Lung microvascular endothelial cell (primary cell): ENCODE measurements at places on chromosomes 5 and 9. TPM values are rescaled to one million over a fixed set of nuclear protein-coding genes. Genes with fewer than 3 reads are reported as not detected.

C9 gene
- total RNA-seq = under 0.01 TPM in 2 replicates

DNA sequence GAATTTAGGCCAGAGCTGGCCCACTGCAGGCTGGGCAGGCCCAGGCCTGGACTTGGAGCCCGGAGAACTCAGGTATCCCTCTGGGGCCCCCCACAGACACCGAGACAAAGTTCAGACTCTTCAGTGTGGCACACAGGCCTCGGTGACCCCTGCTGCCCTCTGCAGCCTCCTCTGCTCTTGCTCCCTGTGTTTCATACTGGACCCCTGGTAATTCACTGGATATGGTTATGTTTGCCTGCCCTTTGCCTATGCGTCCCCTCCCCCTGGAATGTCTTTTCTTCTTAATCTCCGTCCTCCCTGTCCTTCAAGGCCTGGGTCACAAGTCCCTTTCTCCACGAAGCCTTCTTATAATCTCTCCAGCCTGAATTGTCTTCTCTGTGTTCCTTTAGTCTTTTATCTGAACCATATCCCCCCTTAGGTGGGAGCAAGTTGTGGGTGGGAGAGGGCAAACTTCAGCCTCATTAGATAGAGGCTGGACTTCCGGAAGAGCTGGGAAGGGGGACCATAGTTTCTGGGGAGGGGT, 30.1 kb downstream of the GSN start:
- DNase-seq = no peak

RNF130 gene
- total RNA-seq = 16.8 and 37.7 TPM in 2 replicates

SPAG8 gene
- not detected in 2 replicates for total RNA-seq

DNA sequence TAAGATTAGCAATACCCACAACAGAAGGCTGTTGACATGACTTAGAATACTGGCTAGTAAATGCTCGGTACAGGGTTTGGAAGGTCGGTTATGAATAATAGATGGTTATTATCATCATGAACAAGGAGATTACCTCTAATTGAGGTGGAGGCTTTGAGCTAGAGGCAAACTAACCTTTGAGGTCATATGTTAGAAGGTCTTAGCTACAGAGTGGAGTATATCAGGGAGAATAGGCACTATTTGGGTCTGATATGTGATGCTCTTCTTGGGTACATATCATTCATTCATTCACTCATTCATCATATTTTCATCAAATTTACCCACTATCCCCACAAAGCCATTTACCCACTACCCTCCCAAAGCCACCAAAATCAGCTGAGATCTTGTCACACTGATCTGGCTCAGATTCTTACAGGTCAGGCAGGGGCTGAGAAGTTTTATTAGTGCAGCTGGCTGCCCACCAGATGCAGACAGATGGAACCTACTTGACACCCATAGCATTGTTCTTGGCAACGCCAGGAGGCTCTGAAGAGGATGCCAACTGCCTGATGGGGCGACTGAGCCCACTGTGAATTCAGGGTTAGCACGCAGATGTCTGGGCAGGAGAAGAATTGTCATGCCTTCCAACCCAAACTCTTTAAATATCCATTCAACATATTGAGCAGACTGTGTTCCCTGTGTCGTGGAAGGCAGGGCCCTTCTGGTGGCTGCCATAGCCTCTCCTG, 90.2 kb upstream of the SH3PXD2B start:
- DNase-seq = no peak

DNA sequence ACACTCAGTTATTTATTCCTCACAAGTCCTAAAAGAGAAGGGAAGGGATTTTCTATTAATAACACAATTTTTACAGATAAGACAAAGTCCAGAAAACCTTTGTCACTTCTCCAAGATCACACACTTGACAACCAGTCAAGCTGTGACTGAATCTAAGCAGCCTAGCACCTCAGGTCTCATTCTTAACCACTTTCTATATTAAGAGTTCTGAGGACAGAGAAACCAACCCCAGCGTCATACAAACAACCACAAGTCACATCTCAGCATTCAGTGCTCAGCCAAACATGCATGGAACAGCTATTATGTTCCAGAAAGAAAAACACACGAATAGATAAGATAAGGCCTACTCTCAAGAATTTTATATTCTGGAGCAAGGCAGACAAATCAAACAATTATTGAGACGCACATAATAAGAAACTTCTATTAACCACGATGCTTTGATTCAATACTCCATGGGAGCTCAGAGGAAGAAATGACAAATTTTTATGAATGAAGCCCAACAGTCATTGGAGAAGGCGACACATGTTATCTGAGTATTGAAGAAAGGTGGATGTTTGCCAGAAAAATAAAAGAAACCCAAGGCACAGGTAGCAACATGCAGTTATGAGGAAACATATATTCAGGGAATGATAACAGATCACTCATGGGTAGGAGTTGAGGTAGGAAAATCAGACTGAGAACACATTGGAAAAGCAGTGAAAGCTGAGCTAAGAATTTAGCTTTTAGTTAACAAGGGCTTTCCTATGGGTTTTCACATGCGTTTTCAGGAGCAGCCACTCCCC, 113.1 kb downstream of the HTR4 start:
- DNase-seq = no peak

PCDHB4 gene
- 0.20 and 0.22 TPM in 2 replicates for total RNA-seq

DNA sequence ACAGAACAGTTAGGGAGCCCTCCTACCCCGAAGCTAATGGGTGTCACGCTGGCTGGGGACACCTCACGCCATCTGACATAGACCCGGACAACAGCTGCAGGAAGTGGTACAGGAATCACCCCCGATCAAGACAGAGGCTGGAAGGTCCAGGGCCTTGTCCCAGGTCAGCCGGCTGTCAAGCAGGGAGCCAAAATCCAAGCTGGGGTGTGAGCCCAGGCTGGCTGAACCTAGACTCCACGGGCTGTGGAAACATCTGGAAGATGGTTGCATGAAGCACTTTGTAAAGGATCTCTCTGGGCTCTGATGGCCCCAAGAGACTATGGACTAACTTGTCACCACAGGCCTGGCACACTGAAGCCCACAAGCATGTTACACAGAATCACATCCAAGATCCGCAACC, 68.9 kb upstream of the STXBP1 start:
- DNase-seq = no peak

GRCh38 chr9:131144201-131144600, 18.8 kb downstream of the NUP214 start:
- no peak for DNase-seq

DNA sequence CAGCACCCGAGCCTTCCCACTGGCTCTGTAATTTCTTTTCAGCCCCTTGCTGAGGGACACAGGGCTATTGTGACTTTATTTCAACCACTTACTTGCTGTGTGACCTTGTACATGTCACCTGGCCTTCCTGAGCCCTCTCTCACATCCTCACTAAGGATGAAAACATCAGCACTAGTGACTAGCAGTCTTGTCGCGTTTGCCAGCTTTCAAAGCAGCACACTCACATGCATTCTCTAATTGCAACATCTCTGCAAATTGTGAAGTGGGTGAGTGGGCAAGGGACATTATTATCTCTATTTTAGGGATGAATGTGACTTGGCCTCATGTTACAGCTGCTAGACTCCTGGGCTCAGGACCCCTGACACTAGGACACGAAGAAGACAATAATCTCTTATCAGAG, 144.5 kb downstream of the SEC61B start:
- DNase-seq = no peak

SLC6A18 gene
- total RNA-seq = not detected in 2 replicates

INSL6 gene
- not detected in 2 replicates for total RNA-seq

DNA sequence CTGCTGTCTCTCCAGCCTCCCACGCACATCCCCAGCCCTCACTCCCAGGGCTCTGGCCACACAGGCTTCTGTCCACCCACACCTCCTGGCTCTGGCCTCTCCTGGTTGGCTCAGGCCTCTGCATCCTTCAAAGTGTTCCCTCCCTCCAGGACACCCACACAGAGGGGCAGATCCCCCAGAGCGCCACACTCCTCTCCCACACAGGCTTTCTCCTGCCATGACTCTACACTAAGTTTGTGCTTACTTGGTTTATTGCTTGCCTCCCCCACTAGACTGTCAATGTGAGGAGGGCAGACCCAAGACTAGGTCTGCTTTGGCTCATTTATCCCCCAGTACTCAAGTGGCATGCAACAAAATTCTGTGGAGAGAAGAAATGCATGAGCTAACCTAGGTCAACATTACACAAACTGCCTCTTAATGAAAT, 67.0 kb upstream of the SPOCK1 start:
- no peak for DNase-seq

DNA sequence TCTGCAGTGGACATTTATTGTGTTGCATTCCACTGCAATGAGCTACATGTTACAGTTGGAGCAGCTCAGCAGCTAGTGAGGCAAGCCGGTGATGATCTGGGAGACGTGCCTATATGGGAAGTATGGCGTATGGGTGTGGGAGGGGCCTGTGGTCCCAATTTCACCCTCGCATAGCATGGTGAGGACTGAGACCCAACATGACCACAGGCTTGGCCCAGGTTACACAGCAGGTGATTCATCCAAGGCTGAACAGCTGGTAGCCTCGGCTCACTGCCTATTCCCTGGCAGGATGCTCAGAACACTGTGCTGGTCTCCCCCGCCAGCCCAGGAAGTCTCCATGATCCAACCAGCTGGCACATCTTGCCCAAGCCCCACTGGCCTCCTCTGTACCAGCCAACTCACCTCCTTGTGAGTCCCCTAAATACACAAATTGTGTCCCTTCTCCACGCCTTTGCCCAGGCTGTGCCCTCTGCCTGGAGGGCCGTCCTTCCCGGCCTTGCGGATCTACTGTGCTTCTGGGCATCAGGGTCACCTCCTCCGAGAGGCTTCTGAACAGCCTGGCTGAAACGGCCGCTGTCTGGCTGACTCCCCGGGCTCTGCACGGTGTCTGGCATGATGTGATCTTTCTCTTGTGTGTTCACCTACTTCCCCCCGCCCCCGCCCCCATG, 81.4 kb downstream of the NSUN2 start:
- DNase-seq = no peak

GRCh38 chr9:111874500-111874899, 22.1 kb upstream of the UGCG start:
- DNase-seq = no peak

IFNE gene
- total RNA-seq = 0.22 TPM in 1 of 2 replicates, not detected in the other

PRR16 gene
- total RNA-seq = under 0.01 TPM in 1 of 2 replicates, not detected in the other

DNA sequence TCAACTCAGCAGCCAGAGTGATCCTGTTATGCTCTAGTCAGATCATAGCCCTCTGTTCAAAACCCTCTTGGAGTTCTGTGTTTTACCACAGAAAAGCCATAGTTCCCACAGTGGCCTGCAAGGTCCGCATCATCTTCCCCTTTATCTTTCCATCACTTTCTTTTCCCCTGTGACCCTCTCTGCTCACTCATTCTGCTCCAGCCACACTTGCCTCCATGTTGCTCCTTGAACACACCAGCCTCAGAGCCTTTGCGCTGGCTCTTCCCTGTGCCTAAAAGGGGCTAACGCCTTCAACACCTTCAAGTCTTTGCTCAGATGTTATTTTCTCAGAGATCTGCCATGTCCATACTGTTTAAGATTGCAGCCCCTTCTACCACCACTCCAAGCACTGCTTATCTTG, 26.3 kb downstream of the CSF2 start:
- no peak for DNase-seq

- DNase-seq = no peak
Observed at GRCh38 chr5:460273-460625, 17.3 kb downstream of the EXOC3 start.

- DNase-seq = peak; percentile 9
Observed at GRCh38 chr5:150358261-150359095, 981 bp downstream of the TCOF1 start.

- DNase-seq = no peak
Observed at GRCh38 chr9:13049223-13049622, 230.3 kb downstream of the MPDZ start.

DNA sequence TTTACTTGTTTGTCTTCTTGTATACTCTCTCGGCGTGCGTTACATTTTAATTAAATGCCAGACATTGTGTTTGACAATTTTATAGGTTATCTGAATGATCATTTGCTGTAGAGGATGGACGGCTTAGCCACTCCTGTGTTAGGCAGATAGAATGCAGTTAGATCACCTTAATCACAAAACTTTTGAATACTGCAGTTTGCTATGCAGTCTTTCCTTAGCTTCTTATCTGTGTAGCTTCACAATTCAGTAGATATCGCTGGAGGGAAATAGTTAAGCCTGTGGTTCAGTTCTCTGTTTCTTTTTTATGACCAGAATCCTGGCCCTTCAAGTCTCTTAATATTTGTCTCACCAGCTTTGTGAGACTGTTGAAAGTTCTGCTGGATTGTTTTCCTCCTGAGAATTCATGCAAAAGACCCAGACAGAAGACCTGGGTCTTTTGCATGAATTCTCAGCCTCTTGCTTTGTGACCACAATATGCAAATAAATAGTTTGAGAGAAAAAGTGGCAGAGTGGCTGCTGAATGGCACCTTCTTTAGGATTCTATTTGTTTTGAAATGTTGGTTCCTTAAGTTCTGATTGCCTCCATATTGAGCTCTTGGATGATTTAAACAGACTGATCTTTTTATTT, 40.2 kb downstream of the RASA1 start:
- no peak for DNase-seq

- no peak for DNase-seq
Observed at GRCh38 chr9:125805057-125805456, 57.9 kb downstream of the PBX3 start.

GRCh38 chr5:53319315-53319714, 161.1 kb upstream of the FST start:
- DNase-seq = no peak

GPR151 gene
- total RNA-seq = not detected in 2 replicates

ANKRD34B gene
- total RNA-seq = not detected in 2 replicates

DNA sequence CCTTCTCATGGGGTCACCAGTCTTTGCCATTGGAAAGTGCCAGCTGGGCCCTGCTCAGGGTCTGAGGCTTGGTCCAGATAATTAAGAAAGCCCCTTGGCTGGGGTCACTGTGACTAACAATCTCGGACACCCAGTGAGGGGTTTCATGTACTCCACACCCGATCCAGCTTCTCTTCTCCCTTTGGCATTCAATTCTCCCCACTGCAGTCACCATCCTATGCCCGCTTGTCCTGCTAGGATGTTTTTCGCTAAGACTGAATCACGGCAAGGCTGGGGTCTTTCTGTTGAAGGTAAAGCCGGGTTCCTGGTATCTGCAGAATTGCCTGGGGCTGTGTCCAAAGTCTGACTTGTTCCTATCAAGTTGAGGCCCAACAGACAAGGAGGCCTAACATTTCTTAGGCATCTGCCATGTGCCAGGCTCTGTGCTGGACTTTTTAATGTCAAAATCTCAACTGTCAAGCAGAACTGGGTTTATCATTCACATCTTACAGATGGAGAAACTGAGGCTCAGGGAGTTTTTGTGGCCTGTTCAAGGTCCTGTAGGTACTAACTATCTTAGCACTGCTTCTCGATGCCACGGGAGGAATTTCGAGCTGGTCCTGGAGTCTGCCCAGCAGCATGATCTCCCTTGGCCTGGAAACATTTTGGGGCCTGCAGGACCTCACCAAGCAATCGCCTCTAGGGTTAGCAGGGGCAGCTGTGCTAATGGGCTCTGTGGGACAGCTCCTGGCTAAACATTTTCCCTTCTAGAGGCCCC, 142.0 kb upstream of the ALDH1B1 start:
- DNase-seq = no peak

DNA sequence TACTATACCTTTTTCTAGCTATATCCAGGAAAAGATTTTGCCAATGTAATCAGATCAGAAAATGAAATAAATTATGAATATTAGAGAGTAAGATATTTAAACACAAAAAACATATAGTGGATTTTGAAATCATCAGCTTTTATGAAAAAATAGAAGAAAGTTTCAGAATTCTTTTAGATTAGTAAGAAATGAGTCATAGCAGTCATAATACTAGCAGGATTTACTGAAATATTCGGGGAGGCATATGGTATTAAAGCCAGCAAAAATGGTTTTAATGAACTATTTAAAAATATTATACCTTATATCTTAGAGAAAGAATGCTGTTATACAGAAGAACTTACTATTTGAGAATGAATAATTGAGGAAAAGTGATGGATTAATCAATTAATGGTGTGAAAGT, 303.6 kb upstream of the NUDT12 start:
- no peak for DNase-seq

- DNase-seq = no peak
Observed at GRCh38 chr9:104984948-104985347, 57.0 kb upstream of the ABCA1 start.
